ENCODE measurements at places on chromosomes 5 and 9.

- no peak for DNase-seq
Observed at GRCh38 chr5:66585291-66585690, 10.9 kb upstream of the MAST4 start.

GRCh38 chr9:99746406-99746805, 75.3 kb upstream of the NR4A3 start:
- DNase-seq = no peak

DNA sequence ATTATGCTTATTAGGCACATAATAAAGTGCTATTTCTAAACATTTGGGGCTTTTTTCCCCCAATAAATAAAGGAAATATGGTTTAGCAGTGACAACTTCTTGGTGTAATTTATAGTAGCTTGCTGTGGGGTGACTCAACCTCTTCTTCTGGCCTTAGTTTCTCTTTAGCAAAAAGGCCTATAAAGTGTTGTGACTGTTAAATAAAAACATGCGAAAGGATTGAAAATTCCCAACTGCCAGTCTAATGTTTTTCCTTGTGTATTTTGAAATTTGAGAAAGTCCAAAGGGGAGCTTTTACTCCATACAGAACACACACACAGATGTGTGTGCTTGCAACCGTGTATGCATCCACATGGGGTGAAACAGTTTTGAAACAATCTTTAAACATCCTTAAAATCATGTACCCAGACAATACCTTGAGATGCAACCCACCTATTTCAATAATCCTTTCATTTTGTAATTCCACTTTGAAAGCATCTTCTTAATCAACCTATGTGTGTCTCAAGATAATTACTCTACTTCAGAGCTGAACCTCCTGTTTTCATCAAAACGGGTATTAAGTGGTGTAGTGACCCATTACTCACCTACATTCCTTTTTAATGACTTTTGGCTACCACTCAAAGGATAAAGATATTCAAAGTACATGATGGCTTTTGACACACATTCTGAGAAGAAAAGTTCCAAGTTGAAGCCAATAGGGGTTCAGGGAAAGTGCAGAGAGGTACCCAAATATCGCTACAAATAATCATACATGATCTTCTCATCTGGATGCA, 123.8 kb downstream of the DROSHA start:
- no peak for DNase-seq

- no peak for DNase-seq
Observed at GRCh38 chr5:168424594-168425323, 61.5 kb upstream of the RARS1 start.

- DNase-seq = no peak
Observed at GRCh38 chr5:131218392-131218791, 45.5 kb upstream of the CDC42SE2 start.

DNA sequence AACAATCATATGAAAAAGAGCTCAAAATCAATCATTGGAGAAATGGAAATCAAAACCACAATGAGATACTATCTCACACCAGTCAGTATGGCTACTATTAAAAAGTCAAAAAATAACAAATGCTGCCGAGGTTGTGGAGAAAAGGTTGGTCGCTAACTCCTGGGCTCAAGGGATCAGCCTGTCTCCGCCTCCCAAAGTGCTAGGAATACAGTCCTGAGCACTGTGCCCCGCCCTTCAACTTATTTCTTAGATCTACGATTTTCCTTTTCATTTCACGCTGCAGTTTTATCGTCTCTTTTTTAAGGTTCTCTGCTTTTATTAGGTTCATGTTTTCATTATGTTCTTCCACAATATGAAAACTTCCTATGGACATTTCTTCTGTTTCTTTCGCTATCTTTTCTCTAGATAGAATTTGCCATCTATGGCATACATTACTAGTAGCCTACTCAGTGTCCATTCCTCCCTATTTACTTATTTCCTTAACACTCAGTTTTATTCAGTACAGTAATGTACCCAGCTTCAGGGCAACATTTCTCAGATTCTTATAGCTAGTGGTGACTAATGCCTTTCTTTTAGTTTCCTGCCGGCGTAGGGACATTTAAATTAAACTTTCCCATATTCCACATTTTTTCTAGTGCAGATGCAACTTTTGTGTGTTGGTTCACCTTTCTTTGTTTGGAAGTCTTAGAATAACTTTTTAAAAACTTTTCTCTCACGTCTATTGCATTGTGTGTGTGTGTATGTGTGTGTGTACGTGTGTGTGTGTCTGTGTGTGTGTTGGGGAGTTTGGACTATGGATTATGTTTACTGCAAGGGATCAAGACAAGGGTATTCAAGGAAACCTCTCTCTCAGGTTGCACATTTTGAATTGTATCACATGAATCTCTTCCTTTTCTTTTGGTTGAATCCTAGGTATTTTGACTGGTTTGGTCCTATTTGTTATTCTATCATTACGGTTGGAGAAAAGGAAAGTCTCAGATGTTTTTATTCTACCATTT, 21.6 kb upstream of the FBN2 start:
- no peak for DNase-seq

GRCh38 chr5:80409367-80409966, 1.6 kb downstream of the ZFYVE16 start:
- DNase-seq = no peak

GRCh38 chr9:121275781-121276658, 8.1 kb downstream of the GSN start:
- no peak for DNase-seq
